ENCODE measurements at places on chromosomes 11 and 22.
A peak's percentile ranks its signal among the peaks of the same experiment; 100 is the strongest.

DNA sequence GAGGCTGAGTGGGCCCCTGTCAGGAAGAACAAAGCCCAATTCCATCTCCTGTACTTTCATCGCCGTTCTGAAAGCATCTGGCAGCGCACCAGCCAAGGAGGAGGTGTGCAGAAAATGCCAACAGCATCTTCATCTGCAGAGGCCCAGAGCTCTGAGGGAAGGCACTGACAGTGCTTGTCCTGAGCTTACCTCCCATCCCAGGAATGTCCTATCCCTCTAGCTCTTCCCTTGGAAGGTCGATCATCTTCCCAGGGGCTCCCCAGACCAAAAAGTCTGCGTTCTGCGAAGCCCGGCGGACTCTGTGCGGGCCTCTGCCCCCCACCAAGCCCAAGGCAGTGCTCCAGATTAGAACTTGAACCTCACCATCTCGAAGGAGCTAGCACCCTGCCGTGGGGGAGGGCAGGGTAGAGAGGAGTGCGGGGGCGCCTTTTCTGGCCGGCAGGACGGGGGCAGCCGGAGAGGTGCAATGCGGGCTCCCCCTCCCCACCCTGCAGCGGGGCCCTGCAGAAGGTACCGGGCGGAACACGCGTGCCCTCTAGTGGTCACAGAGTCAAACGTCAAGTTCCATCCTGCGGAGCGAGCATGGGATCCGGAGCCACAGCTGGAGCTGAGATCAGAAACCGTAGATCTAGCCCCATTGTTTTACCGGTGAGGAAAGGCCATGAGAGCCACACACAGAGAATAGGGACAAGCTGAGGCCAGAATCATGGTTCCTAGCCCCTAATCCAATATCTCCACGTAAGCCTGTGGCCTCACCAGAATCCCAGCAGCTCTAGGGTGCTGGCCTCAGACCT lies 5.0 kb downstream of the SCN2B start:
- peak; percentile 35 for DNase-seq

DNA sequence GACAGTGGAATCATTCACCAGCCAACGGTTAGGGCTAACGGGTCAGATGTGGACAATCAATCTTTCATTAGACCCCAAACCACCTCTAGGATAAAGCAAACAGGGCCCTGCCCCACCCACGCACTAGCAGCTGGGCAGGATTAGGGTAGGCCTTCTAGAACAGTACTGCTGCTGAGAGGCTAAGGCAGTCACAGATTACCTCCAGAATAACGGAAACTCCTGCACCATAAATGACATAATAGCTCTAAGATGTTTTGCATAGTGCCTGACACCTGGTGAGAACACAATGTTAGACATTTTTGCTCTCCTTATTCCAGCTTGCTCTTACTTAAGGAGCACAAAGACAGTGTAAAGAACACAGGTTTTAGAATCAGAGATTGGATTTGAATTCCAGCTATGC lies 1.8 kb downstream of the SYTL2 start:
- DNase-seq: no peak

DNA sequence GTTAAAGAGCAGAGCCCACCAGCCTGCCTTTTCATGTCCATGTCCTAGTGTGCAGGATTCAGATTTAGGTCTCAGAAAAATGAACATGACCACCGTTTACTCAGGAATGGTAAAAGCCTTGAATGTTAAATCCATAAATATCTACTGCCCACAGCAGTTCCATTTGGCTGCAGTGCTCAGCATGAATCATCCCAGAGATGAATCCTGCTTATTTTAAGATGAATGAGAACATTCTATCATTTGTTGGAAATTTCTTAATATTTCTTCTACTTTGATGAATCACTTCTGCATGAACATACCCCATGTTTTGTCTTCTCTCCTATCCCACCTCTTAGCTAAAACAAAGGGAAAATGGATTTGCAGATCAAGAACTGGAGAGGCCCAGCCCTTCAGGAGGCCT lies 47.5 kb upstream of the AQP11 start:
- no peak for DNase-seq

- DNase-seq: no peak
These were observed 663 bp upstream of the BUD13 start for GRCh38 chr11:116773203-116774097.

GRCh38 chr11:17511571-17511970 lies 32.6 kb downstream of the USH1C start:
- no peak for DNase-seq

GRCh38 chr22:17114898-17115235 lies 6.3 kb downstream of the TMEM121B start:
- DNase-seq: no peak

GRCh38 chr11:119110439-119110838 lies 3.3 kb downstream of the C2CD2L start:
- no peak for DNase-seq

- no peak for DNase-seq
These were observed 585 bp downstream of the ARHGEF12 start for GRCh38 chr11:120336641-120337354.

DNA sequence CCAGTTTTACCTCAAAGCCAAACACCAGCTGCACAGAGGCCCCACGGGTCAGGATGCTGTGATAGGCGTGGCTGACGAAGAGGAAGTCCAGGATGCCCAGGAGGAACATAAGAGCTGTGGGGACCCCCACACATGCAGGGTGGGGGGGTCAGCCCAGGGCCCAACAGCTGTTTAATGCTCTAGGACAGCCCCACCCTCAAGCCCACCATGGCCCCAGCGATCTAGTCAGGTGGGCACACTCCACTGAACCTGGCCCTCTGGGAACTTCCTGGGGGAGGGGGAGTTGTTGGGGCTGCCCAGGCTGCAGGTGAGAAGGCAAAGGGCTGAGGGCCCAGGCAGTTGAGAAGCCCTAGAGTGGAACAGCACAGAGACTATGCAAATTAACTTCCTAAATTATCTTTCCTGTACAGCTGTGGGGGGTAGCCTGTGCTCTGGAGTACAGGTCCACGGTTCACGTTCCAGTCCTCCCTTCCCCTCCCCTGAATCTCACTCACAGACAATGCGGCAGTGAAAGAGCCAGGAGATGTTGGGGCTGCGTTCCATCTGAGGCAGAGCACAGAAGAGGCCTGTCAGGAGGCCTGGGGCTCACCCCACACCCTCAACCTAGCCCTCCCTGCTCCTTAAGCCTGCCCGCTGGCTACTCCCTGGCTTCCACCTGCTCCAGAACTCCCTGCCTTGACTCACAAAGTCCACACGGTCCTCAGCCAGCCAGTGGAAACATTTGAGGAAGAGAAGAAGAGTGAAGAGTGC lies 1.9 kb downstream of the SYVN1 start:
- DNase-seq: no peak

DNA sequence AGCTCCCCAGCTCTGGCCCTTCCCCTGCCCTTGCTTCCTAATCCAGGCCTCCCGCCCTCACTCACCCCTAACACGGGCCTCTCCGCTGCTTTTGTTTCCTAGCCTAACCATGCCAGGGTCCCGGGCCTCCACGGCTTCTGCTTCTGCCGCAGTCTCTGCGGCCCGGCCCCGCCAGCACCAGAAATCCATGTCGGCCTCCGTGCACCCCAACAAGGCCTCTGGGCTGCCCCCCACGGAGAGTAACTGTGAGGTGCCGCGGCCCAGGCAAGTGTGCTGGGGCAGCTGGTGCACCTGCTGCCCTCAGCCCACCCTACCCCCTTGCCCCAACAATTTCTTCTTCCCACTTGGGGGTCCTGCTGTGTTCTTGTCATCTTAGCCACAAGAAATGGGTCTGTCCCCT lies 13.1 kb downstream of the RCOR2 start:
- no peak for DNase-seq

- no peak for DNase-seq
These were observed 36.2 kb upstream of the RAPSN start for GRCh38 chr11:47485107-47485506.

GRCh38 chr11:2272228-2272945 lies 2.0 kb upstream of the ASCL2 start:
- DNase-seq: no peak

DNA sequence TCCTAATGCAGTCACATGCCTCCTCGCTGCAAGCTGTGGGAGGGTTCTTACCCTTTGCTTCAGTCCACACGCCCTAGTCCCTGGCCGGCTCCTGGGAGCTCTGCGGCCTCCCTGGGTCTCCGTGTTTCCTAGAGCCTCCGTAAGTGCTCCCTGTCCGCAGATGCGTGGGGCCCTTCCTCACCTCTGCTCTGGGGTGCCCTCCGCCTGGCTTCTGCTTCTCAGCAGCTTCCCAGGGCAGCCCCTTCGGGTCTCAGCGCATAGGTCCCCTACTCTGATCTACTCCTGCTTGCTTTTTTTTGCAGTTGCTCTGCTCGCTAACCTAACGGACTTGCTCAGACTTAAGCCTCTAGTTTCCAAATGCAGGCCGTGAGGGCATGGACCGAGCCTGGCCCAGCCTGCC lies 22.4 kb downstream of the CAPN1 start:
- DNase-seq: no peak

GRCh38 chr11:77547863-77548551 lies 41.7 kb upstream of the AQP11 start:
- DNase-seq: no peak

GRCh38 chr11:13891911-13892310 lies 70.6 kb upstream of the SPON1 start:
- DNase-seq: no peak

GRCh38 chr11:126930091-126930841 lies 70.3 kb downstream of the KIRREL3 start:
- DNase-seq: no peak

DNA sequence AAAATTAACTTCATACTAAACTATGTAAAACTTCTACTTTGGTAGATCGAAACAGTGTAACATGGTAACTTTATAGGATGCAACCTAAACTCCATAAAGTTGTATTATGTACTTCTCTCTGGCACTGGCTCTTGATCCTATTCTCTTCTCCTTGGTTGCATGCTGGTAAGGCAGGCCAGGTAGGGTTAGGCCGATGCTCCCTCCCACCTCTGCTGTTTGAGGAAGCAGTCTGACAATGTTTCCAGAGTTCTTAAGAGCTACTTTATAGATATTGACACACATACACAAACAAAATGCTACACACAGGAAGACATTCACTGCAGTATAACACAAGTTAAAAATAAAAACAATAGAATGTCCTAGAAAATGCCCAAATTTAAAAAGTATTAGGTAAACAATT lies 22.5 kb downstream of the CTSC start:
- DNase-seq: no peak

DNA sequence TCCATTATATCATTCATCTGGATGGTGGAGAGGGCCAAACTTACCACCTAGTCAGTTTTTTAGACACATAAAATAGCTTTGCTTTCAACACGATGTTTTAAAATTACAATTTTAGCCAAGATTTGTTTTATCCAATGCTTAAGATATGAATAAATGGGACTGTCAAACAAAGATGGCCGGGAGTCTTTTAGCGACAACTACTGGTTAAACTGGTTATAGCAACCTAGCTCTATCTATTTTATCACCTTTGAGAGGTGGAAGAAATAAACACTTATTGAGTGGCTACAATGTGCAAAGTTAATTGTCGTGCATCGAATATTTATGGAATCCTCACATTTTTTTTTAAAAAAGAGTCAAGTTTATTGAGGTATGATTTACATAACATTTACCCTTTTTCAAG lies 279.8 kb downstream of the MIAT start:
- DNase-seq: no peak

GRCh38 chr22:37824674-37825641 lies 1.8 kb downstream of the GALR3 start:
- DNase-seq: no peak

DNA sequence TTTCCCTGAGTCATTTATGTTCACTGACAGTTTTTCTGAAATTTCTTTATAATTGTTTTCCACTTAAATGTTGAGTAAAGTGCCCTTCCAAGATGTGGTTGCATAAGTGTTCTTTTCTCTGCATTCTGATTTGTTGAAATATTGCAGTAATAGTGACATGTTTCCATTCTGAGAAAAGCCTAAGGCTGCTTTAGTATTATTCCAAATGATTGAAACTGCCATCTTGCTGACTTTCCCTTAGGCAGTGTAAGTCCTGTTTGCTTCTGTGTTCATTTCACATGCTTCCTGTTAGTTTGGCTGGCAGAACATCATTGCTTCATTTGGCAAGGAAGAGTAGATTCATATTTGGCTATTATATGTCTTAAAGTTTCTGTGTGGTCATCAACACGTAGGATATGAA lies 146.5 kb downstream of the ELP4 start:
- DNase-seq: no peak

DNA sequence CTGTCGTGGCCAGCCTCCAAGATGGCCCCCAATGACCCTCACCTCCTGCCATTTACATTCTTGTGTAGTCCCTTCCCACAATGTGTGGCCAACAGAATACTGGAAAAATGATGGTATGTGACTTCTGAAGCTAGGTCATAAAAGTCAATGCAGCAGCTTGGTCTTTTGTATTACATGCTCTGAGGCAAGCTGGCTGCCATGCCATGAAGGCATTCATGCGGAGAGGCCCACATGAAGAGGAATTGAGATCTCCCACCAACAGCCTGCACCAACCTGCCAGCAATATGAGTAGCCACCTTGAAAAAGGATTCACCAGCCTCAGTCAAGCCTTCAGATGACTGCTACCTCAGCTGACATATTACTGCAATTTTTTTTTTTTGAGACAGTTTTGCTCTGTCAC lies 4.6 kb downstream of the MRTFA start:
- no peak for DNase-seq
